ENCODE measurements at places on chromosomes 5 and 9. TPM values are rescaled to one million over a fixed set of nuclear protein-coding genes. Genes with fewer than 3 reads are reported as not detected.

DNA sequence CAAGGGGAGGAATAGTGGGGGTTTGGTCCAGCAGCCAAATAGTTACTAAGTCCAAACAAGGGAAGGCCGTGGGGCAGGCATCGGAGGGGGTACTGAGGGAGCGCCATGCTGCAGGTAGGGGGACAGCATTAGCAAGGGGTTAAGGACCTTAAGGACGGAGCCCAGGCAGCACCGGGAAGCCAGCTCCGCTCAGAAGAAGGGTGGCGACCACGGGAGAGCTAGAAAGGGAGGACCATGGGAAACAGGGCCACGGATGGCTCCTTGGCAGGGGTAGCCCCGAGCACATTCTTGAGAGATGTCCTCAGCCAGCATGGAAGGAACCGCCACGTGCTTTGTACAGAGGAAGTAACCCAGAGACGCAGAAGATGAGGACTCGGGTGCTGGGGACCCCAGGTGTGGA, 76.2 kb upstream of the STXBP1 start:
- DNase-seq, result no peak

- no peak for DNase-seq
Measured at GRCh38 chr9:125681086-125681622, 25.9 kb downstream of the MAPKAP1 start.

DNA sequence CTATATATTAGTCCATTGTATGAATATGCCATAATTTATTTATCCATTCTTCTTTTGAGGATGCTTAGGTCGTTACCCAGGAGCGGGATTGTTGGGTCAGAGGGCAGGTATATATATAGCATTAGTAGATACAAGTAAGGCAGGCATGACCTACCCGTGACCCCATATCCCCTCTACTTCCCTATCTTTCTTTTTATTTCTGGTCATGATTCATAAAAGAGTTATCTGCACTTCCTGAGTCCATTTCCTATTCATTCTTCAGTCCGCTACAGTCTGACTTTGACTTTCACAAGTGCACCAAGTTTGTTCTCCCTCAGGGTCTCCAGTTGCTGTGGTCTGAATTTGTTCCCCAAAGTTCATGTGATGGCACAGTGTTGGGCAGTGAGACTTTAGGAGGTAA, 6.9 kb downstream of the RHOBTB3 start:
- no peak for DNase-seq

DNA sequence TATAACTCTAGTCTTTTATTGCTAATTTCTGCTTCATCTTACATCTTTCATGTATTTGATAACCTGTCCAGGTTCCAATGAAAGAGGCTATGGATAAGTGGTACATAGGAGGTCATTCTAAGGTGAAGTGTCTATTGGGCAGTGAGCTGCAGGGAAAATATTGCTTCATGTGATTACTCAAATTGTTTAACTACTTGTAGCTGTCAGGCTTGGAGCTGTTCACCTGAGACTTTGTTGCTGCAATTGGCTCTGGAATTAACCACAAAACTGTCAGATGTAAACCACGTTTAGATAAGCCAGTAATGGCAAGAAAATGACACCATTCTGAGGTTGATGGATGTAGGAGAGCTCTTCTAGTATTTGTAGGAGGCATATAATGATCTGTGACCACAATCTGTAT, 26.0 kb downstream of the ADAMTSL1 start:
- no peak for DNase-seq

GRCh38 chr9:136527131-136527530, 18.7 kb downstream of the NOTCH1 start:
- DNase-seq, result no peak

DNA sequence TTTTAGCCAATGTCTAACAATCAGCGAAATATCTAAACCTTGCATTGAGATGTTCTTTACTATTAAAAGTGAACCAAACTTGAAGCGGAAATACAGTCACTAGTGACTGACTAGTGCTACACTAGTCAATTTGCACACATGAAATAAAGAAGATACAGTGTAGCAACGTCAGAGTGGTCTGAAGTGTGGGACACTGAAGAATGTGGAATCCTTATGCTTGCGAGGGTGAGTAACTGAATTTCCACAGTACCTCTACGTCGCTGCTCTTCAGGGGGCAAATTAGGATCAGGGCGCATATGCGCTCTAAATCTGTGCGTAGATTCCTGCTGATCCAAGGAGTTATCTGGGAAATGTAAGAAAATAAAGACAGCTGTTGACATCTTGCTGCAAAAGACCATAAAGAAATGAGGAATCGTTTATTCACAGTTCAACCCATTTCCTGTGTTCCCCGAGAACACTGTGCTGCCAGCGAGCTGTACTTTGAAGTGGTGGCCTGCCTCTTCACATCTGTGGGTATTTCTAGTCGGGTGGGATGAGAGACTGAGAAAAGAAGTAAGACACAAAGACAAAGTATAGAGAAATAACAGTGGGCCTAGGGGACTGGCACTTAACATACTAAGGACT, 39.8 kb upstream of the FLT4 start:
- no peak for DNase-seq

GRCh38 chr9:127769929-127770582, 8.4 kb downstream of the SH2D3C start:
- DNase-seq, result no peak

DNA sequence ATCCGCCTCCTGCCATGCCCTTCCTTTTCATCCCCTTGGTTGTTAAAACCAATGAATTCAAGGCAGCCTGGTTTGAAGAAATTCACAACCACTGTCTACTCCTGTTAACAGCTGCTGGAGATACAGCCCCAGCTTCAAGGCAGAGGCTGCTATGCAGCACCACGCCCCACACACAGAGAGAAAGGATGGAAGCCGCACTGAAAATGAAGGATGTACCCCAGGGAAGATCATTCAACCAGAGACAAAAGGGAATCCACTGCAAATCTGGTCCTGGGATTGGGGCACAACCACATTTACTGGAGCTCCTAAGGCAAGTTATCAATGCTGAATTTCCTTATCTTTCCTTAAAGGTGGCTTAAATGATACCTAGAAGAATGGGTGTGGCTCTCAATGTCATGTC, 58.7 kb downstream of the DPYSL3 start:
- no peak for DNase-seq

GRCh38 chr5:109467058-109467457, 57.3 kb upstream of the PJA2 start:
- no peak for DNase-seq

DNA sequence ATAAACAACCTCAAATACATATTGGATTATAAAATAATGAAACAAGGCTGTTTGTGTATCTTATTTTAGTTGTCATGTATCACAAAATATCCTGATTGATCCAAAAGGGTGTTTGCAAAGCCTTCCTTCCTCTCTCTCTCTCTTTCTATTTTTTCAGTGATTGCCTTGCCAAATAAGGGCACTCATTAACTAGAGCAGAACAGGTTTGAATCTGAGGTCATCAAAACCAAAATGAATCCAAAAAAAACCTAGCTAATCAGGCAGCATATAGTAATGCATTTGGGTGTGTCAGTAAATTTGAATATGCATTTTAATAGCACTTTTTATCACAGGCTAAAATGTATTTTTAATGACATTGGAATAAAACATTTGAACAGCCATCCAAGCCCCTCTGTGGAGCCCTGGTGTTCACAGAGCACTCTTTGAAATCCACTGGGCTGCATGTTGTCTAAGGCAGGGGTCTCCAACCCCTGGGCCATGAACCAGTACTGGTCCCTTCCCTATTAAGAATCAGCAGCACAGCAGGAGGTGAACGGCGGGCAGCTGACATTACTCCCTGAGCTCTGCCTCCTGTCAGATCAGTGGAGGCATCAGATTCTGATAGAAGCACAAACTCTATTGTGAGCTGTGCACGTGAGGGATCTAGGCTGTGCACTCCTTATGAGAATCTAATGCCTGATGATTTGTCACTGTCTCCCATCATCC, 171.8 kb upstream of the RAI14 start:
- DNase-seq, result no peak

DNA sequence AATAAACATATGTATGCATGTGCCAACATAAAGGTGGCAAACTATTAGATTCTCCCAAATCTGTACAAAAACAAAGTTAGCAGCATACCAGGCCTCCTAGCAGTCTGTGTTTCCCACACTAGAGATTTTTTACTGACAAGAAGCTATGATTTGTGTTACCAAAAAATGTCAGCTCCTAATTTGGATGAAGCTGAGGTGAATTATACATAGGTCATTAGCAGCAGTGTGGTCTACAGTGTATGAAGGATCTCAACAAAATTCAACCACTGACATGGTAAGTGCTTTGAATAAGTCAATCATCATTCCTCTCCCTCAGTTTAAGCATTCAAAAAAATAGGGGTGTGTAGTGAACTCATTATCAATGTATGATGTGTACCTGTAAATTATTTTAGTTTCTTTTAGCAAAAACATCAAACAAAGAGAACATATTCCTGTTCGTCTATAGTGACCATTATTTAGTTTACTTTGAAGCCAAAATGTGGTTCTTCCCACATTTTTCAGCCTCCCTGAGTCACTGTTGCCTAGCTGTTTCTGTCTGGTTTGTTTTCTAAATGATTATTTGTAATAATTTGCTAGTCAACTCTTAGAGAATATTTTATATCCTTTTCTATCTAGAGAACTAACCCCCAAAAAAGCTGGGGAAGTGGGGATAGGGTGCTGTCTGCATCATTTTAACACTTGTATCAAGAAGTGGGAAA, 52.1 kb upstream of the RGMB start:
- DNase-seq, result no peak

- DNase-seq, result no peak
Measured at GRCh38 chr5:60026161-60026560, 132.6 kb upstream of the PDE4D start.

- DNase-seq, result peak; percentile 4
Measured at GRCh38 chr9:78601957-78602565, 305.1 kb downstream of the PSAT1 start.

- no peak for DNase-seq
Measured at GRCh38 chr5:14373685-14374084, 207.9 kb upstream of the OTULINL start.

GRCh38 chr5:171207256-171207847, 101.7 kb upstream of the TLX3 start:
- peak; percentile 2 for DNase-seq

DNA sequence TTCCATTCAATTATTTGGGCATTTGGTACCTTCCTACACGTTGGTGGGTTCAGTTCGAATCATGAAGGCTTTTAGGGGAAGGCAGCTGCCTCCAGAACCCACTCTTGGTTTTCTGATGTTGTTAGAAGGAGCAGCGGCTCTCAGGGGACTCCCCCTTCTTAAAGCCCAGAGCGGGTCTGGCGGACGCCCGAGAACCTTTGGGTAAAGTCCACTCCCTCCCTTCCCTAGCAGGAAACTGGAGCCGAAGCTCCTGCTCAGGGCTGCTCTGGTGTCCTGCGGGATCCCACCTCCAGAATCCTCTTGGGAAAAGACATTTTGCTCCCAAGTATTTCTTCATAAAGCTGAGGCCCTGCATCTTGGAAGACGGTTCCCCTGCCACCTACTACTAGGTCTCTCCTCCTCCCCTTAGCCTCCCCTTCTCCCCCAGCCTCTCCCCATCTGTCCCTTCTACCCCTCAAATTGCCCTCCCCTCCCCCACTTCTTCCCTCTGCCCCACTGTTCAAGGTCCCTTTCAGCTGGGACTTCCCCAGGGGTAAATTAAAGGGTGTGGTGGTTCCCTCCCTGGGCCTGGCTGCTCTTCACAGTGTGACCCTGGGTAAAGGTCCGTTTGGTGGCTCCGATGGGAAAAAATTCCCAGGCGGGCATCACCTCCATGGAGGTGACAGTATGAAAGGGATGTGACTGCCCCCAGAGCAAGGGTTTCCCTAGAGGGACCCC, 9.3 kb downstream of the IRX4 start:
- no peak for DNase-seq

DNA sequence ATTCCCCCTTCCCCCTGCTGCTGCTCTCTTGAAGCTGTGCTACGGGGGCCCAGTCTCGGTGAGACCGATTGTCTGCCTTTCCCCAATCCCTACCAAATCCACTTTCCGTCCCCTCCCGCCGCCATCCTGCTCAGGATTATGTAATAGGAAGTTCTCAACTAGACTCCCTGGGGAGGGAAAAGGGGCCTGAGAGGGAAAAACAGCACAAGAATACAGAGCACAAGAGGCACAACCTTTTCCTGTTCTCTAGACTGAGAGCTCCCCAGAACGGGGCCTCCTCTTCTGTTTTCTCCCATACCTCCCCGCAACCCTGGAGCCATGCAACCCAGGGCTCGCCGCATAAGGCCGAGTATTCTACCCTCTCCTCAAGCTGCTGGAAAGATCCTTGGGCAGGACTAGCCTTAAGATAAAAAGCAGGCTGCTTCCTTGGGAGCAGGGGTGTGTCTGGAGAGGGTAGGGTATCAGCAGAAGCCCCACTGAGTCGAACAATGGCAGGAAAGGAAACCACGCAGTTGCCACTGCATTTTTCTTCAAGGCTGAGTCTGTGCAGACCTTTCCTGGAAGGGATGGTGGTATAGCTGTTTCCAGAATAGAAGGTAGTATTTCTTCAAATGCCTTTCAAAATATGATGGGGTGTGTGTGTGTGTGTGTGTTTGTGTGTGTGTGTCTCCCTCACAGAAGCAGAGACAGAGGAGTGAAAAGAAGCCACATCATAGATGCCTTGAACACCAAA, 12.9 kb downstream of the MYORG start:
- DNase-seq, result no peak

- DNase-seq, result no peak
Measured at GRCh38 chr5:151798674-151799073, 26.9 kb downstream of the G3BP1 start.

GRCh38 chr9:131238402-131239021, 37.8 kb downstream of the FAM78A start:
- no peak for DNase-seq

DNA sequence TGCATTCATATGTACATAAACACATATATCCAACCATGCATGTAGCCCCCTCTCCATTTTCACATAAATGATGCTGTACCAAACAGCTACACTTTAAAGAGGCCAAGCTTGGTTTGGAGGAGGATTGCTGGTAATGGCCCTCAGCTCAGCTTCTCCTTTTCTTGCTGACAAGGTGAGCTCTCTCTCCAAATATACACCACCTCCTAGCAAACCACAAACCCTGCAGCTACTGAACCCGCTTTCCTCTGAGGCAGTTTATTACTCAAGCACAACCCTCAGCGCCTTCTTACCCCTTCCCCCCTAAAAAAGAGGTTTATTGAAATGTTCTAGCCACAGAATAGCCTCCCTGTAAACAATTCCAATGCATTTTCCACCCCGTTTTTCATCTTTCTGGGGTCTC, 54.0 kb downstream of the ALG2 start:
- no peak for DNase-seq

- no peak for DNase-seq
Measured at GRCh38 chr9:14782286-14783051, 59.9 kb upstream of the CER1 start.

GRCh38 chr5:128271071-128271470, 187.5 kb downstream of the SLC12A2 start:
- no peak for DNase-seq

GRCh38 chr5:3265131-3265885, 330.3 kb upstream of the IRX1 start:
- DNase-seq, result no peak

- peak; percentile 43 for DNase-seq
Measured at GRCh38 chr9:98255061-98255577, 330 bp downstream of the TBC1D2 start.

The PCDHGA12 gene
- not detected for total RNA-seq

The LCN15 gene
- total RNA-seq, result not detected

The AGXT2 gene
- total RNA-seq, result not detected

The FGD3 gene
- not detected for total RNA-seq

The PLPP1 gene
- 12.8 TPM for total RNA-seq

The SMIM3 gene
- 85.3 TPM for total RNA-seq

The IRX4 gene
- total RNA-seq, result 5.1 TPM

The BTNL3 gene
- not detected for total RNA-seq

The HSPA5 gene
- total RNA-seq, result 117 TPM

The OLFM1 gene
- total RNA-seq, result 37.1 TPM

Data from MG63 (cell line).